ENCODE measurements at places on chromosomes 4 and X.

GRCh38 chr4:120964596-120964995, 42.1 kb upstream of the PRDM5 start:
- DNase-seq, result no peak

GRCh38 chr4:87601361-87601760, 7.0 kb upstream of the DSPP start:
- no peak for DNase-seq

- no peak for DNase-seq
Measured at GRCh38 chr4:82833696-82834313, 35.2 kb upstream of the SCD5 start.

DNA sequence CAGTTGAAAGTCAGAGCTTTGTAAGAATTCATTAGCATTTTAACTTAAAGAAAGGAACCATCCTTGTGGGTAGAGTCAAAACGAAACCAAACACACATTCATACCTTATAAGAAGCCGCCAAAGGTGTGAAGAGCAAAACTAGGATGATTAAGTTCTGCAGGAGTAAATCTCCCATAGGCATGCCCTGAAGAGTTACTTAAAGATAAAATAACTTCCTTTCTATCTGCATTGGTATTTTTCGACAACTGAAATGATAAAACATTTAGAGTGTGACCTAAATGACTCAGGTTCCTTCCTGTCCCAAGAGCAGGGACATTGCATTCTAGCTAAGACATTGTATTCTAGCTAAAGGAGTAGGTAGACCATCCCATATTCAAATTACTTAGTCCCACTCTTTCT, 75.3 kb downstream of the BCOR start:
- DNase-seq, result no peak

GRCh38 chr4:102824398-102824797, 3.0 kb downstream of the UBE2D3 start:
- DNase-seq, result no peak

Measured in Kasumi-1 (cell line).